ENCODE measurements at places on chromosomes 12 and 14.

DNA sequence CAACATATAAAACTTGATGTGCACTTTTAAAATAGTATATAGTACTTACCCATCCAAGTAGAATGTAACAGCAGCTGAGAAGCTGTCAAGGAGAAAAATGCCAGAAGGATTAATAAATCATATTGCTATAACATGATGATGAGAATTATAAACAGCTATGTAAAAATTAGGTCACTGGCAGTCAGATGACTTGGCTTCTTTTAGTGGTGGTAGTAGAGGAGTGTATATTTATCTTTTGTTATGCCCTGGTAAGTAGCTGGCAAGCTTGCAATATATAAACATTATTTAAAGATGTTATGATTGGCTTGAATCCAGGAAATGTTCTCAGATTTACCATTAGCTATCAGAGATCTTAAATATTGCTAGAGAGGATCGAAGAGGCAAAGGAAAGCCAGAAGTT lies 471.0 kb upstream of the MGAT4C start:
- DNase-seq = no peak

GRCh38 chr14:99359906-99360305 lies 87.9 kb upstream of the BCL11B start:
- DNase-seq = no peak

GRCh38 chr14:100677554-100678468 lies 48.9 kb upstream of the DLK1 start:
- peak; percentile 26 for DNase-seq

GRCh38 chr14:63174760-63175191 lies 29.5 kb upstream of the RHOJ start:
- DNase-seq = peak; percentile 58

DNA sequence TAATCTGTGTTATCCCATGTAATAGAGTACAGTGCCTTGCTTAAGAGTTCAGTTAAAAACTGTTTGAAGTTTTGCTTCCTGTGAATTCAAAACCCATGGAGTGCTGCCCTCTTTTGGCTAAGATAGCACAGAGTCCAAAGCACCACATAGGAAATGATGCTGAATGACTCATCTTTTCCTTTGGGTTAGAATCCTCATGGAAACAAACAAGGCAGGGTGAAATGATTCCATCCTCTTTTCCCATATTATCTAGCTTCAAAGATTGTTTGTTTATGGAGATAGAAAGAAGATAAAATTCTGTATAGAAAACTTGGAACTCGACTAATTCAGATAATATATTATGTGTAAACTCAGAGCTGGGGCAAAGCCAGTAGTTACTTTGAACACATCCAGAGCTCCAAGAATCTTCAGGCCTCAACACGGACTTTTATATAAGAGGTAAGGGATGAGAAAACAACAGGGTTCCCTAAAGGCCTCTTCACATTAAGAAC lies 87.4 kb downstream of the OTOGL start:
- DNase-seq = peak; percentile 82

DNA sequence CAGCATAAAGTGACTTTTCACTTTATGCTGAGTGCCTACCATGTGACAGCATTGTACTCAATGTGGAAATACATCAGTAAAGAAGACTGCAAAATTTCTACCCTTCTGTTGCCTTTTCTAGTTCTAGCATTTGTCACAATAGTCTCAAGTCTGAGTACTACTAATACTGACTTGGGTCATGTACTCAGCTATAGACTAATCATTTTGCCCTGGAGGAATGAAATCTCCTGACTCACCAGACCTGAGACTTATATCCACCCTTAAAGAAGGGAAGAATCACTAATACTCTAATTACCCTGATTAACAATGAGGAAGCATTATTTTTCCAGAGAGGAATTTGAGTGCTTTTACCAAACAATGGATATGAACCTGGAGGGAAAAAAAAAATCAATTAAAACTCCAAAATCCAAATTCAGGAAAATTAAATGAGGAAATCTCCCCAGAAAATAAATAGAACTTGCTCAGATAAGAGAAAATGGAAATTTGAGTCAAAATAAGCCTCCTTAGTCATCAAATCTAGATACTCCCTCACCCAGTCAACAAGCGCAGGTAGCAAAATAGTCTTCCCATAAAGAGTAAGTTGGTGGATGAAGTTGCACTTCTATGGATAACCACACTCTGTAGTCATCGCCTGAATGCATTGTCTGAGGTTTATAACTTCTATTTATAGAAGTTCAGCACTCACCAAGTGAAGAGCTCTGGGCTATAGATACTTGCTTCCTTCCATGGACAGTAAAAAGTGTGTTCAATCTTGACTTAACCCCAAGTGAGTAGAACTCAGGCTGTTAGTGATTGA lies 386.6 kb downstream of the SYT1 start:
- no peak for DNase-seq

- DNase-seq = no peak
Measured at GRCh38 chr12:11946161-11946560, 124.6 kb upstream of the BCL2L14 start.

- DNase-seq = no peak
Measured at GRCh38 chr12:127640181-127640886, 626.6 kb upstream of the TMEM132C start.

GRCh38 chr12:123905319-123905925 lies 67.2 kb downstream of the CCDC92 start:
- peak; percentile 66 for DNase-seq

- no peak for DNase-seq
Measured at GRCh38 chr14:104364830-104365229, 214.7 kb upstream of the C14orf180 start.

DNA sequence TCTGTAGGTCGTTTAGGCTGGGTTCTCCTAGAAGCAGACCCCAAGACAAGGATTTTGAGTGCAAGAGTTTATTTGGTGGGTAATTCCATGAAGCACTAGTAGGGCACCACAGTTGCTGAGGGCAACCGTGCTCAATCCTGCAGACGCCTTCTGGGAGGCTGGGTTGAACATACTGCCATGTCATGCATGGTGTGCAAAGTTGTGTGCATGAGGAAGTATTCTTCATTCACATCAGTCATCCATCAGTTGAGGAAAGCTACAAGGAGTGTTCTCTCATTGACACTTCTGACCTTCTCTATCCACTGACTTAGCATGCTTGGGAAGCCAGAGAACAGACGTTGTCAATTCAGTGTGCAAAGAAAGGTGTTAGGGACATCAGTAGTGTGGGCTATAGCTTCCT lies 179.2 kb downstream of the PTPN11 start:
- no peak for DNase-seq

GRCh38 chr14:72777636-72778035 lies 116.3 kb downstream of the DPF3 start:
- no peak for DNase-seq

DNA sequence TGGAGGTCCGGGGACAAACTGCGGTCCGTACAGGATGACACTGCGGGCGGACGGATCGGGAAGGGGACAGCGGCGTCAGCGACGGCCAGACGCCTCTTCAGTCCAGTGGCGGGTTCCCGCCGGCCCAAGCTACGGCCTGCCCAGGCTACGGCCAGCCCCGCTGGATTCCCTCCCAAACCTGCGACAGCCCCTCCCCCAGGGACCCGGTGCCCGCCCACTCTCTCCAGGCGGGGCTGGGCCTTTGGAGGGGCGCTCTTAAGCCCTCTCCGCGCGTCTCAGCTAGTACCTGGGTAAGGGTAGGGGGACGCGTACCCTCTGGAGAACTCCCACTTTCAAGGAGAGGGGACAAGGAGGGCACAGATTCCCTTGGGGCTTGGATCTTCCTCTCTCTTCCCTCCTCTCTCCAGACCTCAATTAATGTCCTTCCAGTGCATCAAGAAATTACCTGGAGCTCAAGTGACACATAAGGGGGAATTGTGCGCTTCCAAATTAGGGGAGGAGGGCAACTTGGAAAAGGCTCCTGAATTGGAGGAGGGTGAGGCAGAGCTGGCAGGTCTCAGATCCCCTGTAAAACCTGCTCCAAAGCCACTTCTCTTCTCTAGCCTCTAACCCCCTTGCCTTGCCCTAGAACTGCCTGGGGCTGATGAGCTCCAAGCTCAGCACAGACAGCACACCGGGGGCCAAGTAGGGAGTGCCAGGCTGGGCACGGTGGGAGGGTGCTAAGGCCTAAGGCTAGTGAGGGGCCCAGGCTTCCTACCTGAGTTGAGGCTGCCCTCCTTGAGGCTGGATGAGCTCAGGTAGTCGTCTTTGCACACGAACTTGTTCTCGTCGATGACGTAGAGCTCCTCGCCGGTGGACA lies 3.1 kb downstream of the LHX5 start:
- DNase-seq = no peak

DNA sequence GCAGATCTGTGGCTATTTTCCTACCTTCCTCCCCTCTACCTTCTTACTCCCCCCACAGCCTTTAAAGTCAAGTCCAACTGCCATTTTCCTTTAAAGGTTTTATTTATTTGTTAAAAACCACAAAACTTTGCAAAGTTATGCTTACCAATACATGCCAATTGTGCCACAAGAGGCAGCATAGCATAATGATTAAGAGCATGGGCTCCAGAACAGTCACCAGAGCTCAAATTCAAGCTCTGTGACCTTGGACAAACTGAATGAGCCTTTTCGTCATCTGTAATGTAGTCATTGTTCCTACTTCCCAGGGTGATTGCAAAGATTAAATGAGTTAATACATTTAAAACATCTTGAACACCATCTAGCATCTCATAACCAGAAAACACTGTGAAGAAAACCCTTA lies 13.0 kb upstream of the FMNL3 start:
- DNase-seq = no peak

- DNase-seq = peak; percentile 73
Measured at GRCh38 chr14:89349171-89350008, 67.6 kb downstream of the FOXN3 start.

- DNase-seq = no peak
Measured at GRCh38 chr12:132632521-132633228, 14.1 kb downstream of the P2RX2 start.

GRCh38 chr12:10389904-10390303 lies at the start of gene KLRK1:
KLRK1 (minus strand) TSS chr12:10390041; CDS start chr12:10388810, 1,231 bp downstream.
- DNase-seq = no peak

DNA sequence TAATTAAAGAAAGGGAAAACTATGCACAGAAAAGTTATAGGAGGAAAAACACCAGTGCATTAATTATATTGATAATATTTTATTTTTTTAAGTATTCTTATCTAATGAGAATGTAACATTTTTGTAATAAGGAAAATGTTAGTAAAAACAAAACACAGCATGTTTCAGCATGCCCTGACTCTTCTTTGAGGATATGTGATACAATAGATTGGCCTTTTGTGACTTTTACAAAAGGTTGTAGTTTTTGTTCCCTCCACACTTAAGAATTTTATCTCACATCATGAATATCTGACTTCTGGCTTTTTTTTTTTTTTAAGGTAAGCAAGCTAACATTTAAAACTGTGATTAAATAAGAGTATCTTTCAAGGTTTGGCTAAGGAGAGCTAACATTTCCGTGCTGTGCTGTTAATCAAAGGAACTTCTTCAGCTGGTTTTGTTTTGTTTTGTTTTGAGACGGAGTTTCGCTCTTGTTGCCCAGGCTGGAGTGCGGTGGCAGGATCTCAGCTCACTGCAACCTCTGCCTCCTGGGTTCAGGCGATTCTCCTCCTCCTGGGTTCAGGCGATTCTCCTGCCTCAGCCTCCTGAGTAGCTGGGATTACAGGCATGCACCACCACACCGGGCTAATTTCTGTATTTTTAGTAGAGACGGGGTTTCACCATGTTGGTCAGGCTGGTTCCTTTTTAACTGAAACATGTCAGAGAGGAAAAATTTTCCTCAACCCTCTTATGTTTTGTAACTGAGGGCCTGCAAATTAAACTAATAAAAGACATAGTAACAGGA lies 30.8 kb upstream of the RESF1 start:
- DNase-seq = no peak

DNA sequence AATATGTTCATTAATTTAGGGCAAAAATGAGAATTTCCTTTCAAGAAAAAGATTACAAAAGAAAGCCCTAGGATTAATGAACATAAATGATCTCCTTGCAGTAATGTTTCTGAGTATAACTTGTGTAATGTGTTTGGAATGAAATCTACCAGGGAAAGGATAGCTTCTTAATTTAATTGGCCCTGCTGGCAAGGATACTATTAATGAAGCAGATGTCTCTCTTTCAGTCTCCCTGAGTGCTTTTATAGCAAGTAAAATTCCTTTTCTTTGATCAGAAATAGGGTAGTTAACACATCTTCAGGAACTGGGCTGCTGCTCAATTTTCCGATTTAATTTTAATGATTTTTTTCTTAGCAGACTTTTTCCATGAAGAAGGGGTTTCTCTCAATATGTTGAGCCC lies 379.4 kb upstream of the PDE3A start:
- no peak for DNase-seq

DNA sequence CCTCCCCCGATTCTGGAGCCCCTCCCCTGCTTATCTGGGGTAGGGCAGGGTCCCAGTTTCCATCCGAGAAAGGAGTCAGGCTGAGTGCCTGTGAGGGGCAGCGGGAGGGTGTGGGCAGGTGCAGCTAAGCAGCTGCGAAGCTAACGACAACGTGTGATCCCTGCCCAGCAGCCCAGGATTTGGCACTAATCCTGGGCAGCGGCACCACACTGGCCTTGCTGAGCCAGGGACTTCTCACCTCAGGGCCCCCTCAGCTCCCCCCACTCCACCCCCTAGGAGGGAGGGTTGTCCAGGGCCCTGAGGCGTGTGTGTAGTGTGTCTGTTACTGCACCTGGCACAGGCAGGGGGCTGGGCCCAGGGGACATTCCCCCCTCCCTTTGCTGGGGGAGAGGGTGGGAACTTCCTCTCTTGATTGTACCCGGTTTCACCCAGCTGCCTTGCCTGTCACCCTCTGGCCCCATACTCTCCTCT lies 1.8 kb downstream of the SMIM41 start:
- DNase-seq = no peak

GRCh38 chr14:100738704-100739131 lies 12.0 kb downstream of the DLK1 start:
- DNase-seq = no peak

DNA sequence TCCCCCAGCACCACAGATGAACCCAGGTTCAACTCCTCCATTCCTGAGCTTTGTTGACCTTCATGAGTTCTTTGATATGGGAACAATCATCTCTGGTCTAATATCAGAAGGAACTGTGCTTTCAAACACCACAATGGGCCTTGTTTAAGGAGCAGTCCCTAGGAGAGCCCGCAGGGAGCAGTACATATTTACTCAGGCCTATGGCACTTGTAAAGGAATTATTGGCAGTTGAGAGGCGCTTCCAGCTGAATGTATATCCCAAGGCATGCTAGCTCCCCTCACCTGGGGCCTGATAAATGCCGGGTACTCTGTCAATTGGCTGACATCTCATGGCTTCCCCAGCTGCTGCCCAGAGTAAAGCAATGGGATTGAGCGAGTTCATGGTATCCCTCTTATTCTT lies 76.2 kb downstream of the ZFP36L1 start:
- DNase-seq = no peak

DNA sequence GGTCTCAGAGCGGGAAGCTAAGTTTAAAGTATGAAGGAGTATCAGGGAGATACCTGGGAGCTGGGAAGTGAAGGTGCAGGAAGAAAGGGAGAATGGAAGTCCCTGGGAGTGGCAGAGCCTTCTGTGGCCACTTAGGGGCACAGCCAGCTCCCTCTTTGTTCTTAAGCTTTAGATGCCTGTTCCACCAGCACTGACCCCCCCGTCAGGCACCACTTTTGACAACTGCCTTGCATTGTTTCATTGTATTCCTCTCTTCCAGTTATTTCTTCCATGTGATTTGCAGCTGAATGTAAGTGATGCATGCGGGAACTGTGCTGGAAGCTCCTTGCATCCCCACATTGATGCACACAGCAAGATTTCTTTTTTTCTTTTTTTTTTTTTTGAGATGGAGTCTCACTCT lies 2.6 kb downstream of the GALNT16 start:
- peak; percentile 61 for DNase-seq

- DNase-seq = peak; percentile 41
Measured at GRCh38 chr12:57372233-57372632, 58.6 kb downstream of the R3HDM2 start.

Measured in pons (tissue), 1 donor.